ENCODE measurements at places on chromosomes 6 and 20. TPM values are rescaled to one million over a fixed set of nuclear protein-coding genes. Genes with fewer than 3 reads are reported as not detected.

PRL gene
- not detected for total RNA-seq

PRR18 gene
- 0.21 TPM for total RNA-seq

PNPLA1 gene
- total RNA-seq = not detected

LRP11 gene
- 54.0 TPM for total RNA-seq

BMP7 gene
- total RNA-seq = 87.7 TPM

TUBB1 gene
- total RNA-seq = 0.11 TPM

PACRG gene
- 7.7 TPM for total RNA-seq

FOXQ1 gene
- total RNA-seq = 2.8 TPM

EDN3 gene
- 30.9 TPM for total RNA-seq

SPATS1 gene
- total RNA-seq = not detected

CRIP3 gene
- not detected for total RNA-seq

GRIK2 gene
- 1.4 TPM for total RNA-seq

TRIM31 gene
- total RNA-seq = not detected

PDE7B gene
- total RNA-seq = 7.8 TPM

LRFN2 gene
- 0.13 TPM for total RNA-seq

BPIFB2 gene
- not detected for total RNA-seq

SAMHD1 gene
- total RNA-seq = 130 TPM

CCNC gene
- 99.8 TPM for total RNA-seq

DAAM2 gene
- 17.8 TPM for total RNA-seq

EPPIN gene
- 0.45 TPM for total RNA-seq

Data from thyroid gland (tissue), 4 donors.